ENCODE measurements at places on chromosomes 13 and 19.

- no peak for DNase-seq
These were observed 80.1 kb downstream of the SLC7A1 start for GRCh38 chr13:29515372-29515771.

GRCh38 chr19:6273701-6274601, 5.8 kb downstream of the MLLT1 start:
- no peak for DNase-seq

DNA sequence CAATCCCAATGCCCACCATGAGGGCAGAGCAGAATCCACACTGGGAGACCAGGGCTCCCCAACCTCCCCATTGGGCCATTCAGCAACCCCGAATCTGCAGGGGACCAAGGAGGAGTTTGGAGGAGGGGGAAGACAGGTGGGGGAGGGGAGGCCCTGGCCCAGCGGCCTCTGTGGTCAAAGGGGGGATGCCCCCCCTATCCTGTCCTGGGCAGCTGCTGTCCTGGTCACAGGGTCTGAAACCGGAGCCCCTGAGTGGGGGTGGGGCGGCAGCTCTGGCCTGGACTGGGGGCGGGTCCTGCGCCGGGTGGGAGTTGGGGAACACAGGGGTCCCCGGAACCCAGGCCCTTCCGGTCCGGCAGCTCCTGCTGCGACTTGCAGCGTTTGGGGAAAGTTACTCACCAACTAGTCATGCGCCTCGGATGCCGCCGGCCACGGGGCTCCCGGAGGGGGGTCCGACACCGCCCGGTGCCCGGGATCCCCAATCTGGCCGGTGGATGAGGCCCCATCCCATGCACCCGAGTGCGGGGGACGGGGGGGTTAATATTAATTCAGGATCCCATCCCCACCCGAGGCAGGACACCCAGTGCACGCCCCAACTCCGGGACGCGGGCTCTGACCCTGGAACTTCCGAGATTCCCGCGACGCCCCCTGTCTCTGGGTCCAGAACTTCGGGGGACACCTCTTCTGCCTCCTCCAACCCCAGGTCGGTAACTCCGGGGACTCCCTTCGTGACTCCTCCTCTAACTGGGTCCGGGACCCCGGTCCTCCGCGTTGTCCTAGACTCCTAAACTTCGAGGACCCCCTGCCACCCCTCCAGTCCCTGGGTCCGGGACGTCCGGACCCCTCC, 872 bp downstream of the HOMER3 start:
- no peak for DNase-seq

GRCh38 chr13:114132419-114133121, at the start of gene RASA3:
Gene RASA3, minus strand, starts transcription at chr13:114132623. Its CDS starts 134 bp downstream, at chr13:114132489.
- no peak for DNase-seq

DNA sequence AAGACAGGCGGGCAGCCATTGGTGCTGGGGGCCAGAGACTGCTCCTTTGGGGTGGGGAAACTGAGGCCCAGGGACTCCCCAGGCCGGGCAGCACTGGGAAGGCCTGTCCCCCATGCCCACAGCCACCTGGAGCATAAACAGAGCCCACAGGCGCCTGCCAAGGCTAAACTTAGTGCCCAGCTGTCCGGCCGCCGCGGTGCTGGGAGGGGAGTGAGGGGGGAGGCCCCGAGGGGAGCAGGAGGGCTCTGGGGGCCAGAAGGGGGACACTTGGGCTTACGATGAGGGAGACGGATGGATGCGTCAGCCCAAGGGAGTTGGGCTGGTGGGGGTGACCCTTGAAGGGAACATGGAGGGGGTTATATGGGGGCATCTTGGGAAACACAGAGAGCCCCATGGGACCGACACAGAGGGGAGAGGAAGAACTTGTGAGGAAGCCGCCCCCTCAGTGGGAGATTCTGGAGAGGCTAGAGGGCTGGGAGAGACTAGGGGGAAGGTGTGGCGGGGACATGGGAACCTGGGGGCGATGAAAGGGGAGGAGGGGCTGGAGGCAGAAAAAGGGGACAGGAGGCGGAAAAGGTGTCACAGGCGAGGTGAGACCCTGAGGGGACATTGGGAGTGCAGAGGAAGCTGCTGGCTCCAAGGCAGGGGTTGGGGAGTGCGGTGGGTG, 2.2 kb downstream of the CERS1 start:
- DNase-seq = no peak

GRCh38 chr13:77222909-77223308, 104.0 kb downstream of the MYCBP2 start:
- DNase-seq = no peak

GRCh38 chr19:42356686-42357085, 31.3 kb downstream of the MEGF8 start:
- DNase-seq = no peak

GRCh38 chr19:5417495-5418436, 37.5 kb upstream of the ZNRF4 start:
- no peak for DNase-seq

- no peak for DNase-seq
These were observed 152.1 kb downstream of the POSTN start for GRCh38 chr13:37446503-37446902.

DNA sequence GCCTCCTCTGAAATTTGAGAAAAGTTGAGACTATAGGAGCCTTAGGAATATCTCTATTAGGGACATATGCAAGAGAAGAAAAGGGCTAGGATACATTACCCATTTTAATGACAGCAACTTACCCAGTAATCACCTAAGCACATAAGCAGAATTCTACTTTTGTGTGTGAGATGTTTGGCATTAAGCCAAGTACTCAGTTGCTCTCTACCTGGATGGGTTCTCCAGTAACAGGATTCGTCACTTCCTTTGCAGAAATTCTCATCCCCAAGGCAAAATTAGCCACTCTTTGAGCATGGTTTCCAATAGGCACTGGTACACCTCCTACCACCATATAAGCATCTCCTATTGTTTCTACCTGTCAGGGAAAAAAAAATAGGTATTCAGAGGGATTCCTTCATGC, 95.1 kb downstream of the C13orf42 start:
- DNase-seq = no peak

GRCh38 chr13:23427342-23427843, 6.1 kb downstream of the SACS start:
- DNase-seq = no peak

DNA sequence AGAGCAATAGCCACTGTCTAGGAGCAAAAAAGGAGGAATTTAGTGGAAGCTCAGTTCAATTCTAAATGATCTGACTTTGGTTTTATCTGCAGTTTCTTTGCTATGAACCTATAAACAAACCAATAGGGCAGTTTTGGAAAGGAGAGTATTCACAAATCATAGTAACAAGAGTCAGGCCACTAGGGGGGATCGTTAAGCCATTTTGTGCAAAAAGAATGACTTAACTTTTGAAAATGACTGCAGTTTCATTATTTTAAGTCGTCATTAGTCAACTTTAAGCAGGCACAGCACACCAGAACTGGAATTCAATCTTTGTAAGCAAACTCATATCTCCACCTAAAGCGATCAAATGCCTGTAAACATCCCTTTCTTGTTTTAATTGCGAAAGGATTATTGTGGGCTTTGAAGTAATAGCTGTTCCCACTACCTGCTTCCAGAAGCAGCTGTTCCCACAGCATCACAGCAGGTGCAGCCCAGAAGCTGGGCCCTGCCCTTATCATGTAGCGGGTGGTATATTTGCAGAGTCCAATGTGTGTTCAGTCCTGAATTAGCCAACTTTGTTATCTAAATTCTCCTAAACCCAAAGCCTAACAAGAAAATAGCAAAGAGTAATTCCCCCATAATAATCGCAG, 51.5 kb downstream of the SOX21 start:
- no peak for DNase-seq

- no peak for DNase-seq
These were observed 4.8 kb downstream of the ISYNA1 start for GRCh38 chr19:18433015-18433691.

GRCh38 chr13:107625648-107626047, 589.7 kb downstream of the LIG4 start:
- no peak for DNase-seq

DNA sequence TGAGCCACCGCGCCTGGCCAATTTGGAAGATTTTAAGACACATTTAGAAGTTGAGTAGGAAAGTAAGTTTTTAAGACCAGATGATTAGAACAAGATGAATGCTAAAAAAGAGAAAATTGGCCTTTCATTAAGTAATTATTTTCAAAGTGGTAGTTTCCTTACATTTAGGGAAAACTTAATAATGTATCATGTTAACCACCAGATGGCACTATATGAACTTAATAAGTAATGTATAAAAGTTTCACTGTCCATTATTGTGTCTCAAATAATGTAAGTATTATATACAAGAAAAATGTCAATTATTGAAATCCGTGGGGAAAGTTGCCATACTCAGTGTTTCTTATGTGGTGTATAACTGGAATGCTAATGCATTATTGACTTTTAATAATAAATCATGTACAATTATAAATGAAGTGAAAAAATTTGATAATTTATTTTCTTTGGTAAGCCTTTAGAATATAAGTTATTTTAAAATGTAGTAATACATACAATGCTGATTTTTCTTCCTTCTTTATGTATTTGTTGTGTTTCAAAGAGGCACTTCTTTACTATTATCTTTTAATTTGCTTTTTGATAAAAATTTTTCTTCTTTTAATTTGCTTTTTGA, 29.2 kb downstream of the COG6 start:
- DNase-seq = no peak

DNA sequence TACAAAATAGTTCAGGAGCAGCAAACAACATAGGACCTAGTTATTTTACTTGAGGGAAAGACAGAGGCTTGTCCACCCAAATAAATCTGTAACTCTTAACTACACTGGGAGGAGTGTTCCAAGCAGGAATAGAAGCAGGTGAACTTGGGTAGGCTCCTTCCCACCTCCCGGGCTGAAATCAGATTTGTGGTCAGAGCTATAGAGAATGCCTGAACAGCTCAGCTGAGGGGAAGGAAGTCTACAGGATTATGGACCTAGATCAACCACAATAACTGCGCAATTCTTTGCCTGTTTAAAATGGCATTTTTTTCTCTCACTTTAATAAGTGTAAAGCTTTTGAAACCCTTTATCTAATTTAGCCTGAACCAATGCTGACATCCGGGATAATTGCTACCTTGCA, 73.5 kb upstream of the IRS2 start:
- no peak for DNase-seq

DNA sequence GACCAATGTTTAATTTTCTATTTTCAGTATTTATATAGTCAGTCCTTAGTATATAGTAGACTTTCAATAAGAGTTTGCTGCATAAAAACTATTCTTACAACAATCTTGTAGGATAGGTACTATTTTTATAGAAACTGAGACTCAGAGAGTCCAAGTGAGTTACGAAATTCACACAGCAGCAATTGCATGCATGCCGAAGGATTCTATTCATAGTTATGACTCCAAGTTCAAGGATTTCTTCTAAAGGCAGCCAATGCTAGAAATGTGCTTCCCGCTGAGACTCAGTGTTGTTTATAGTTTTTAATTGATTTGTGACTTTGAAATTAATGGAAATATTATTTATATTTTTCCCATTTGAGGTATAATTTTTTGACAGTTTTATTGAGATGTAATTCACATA, 62.7 kb upstream of the CSNK1A1L start:
- DNase-seq = no peak

DNA sequence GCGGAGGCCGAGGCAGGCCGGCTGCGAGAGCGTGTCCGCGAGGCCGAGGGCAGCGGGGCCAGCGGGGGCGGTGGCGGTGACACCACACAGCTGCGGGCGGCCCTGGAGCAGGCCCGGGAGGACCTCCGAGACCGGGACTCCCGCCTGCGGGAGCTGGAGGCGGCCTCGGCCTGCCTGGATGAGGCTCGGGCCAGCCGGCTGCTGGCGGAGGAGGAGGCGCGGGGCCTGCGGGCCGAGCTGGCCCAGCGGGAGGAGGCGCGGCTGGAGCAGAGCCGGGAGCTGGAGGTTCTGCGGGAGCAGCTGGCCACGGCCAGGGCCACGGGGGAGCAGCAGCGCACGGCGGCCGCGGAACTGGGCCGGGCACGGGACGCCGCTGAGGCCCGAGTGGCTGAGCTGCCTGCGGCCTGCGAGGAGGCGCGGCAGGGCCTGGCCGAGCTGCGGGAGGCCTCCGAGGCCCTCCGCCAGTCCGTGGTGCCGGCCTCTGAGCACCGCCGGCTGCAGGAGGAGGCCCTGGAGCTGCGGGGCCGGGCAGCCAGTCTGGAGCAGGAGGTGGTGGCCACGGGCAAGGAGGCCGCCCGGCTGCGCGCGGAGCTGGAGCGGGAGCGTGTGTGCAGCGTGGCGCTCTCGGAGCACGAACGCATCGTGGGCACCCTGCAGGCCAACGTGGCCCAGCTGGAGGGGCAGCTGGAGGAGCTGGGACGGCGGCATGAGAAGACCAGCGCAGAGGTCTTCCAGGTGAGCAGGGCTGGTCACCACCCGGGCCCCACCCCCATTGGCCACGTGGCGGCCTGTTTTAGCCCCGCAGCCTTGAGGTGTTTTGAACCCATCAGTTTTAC, 11.7 kb upstream of the EBI3 start:
- no peak for DNase-seq

- DNase-seq = no peak
These were observed 21.6 kb upstream of the C1QTNF9 start for GRCh38 chr13:24287748-24288287.

DNA sequence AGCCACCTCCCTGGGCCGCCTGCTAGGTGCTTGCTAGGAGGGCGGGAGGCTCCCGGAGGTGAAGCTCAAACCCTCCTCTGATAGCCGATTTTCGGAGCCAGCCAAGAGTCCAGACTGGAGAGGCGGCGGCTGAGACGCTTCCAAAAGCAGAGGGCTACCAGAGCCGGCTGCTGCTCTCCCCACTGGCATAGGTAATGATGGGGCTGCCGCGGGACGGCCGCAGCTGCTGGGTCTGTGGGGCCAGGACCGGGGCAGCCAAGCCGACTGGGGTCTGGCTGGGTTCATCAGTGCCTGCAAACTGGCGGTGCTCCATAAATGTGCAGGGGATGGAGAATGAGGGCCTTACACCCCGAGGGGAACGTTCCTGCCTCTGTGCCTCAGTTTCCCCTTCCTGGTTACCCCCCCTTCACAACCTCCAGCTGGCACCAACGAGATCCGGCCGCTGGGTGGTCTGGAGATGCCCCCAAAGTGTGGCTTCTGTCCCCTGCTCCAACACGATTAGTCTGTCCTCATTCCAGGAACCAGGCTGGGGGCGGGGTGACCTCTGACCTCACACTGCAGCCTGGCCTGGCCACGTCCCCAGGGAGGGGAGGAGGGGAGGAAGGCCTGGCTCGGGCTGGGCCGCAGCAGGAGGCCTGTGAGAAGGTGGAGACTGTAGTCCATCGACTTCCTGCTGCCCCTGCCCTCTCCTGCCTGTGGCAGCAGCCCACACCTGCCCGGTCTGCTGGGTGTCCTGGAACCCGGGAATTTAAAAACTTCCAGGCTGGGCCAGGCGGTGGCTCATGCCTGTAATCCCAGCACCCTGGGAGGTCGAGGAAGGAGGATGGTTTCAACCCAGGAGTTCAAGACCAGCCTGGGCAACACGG, 3.8 kb upstream of the WDR18 start:
- DNase-seq = no peak

GRCh38 chr13:51050021-51050830, 60.8 kb downstream of the C13orf42 start:
- no peak for DNase-seq
